ENCODE measurements at places on chromosomes 16 and 17.

GRCh38 chr17:74150428-74151025 is 53.0 kb upstream of the RPL38 start:
- DNase-seq = no peak

DNA sequence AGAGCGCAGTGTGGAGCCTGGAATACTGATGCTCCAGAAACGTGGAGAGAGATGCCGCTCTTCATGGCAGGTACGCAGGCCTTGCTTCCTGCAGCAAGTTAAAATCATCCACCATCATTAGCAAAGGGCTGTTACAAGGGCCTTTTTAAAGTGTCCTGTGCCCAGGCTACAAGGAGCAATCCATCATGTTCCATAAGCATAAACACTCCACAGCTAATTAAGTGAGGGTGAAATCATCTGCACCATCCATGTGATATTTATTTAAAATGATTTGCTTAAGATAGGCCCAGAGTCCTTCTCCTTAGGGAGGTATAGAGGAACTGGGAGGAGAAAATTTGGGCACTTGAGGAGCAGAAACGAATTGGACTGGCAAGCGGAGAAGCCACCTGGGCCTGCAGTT is 372.1 kb downstream of the XYLT1 start:
- DNase-seq = no peak

DNA sequence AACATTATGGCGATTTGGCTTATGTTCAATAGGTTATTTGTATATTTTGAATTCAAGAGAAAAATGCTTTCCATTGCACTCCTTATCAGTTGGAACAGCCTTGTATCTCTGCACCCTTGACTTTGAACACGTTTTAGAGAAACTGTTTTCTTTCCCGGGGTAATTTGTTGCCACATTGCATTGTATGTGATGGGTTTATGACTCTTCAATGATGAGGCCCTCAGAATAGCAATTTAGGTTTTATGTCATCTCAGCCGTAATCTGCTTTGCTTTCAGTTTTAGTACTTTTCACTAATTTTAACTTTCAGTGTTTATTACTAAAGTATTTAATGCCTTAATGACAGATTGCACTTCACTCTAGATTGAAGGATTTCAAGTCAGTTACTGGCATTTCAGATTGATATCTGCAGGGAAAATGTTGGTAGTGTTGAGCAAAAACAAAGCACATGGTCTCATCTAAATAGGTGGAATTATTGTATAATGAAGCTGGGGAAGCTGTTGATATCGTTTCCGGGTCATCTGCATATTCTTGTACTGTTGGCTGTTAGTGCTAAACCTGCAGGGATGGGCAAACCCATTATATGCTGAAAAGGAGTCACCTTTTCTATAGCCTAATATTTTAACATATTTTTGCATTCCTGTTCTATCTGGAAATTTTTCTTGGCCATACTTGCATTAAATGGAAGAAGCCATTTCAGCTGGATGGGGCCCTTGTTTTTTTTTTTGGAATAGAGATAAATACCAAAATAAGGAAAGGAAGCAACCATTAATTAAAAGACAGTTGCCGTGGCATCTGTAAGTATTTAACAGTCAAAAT is 2.0 kb downstream of the LUC7L3 start:
- no peak for DNase-seq

DNA sequence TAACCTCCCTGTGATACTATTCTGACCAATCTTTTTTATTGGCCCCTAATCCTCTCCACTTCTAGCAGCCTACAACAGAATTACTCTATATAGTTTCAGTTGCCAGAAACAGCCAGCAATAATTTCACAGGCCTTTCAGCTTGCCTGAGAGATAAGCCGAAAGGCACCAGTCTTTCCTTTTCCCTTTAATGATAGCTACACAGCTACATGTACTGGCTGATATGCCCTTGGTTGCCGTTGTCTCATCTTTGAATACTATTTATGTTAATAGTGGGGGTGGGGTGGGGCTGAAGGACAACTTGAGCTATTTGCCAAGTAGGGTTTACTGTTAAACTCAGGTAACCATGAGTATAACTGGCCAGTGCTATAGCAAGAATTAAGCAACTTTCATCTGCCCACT is 35.8 kb upstream of the RASL10B start:
- no peak for DNase-seq

DNA sequence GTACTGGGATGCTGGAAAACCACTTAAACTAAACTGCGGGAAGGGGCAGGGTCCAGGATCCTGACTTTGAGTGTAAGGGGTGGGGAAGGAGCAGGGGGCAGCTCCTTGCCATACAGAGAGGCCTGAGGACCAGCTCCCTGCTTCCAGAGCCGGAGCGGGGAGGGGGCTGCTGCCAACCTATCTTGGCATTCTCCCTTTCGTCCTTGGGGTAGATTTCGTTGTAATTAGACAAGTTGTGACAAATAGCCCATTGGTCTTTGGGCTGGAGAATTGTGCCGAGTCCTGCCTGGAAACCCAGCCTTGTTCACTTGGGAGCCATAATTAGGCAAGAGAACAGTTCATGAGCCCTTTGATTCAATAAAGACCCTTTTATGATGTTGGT is 175.5 kb downstream of the RAB11FIP4 start:
- DNase-seq = no peak

- DNase-seq = no peak
These were observed 204.2 kb downstream of the PRKCA start for GRCh38 chr17:66506641-66507040.

GRCh38 chr17:58398574-58399266 is 18.6 kb downstream of the RNF43 start:
- DNase-seq = no peak

DNA sequence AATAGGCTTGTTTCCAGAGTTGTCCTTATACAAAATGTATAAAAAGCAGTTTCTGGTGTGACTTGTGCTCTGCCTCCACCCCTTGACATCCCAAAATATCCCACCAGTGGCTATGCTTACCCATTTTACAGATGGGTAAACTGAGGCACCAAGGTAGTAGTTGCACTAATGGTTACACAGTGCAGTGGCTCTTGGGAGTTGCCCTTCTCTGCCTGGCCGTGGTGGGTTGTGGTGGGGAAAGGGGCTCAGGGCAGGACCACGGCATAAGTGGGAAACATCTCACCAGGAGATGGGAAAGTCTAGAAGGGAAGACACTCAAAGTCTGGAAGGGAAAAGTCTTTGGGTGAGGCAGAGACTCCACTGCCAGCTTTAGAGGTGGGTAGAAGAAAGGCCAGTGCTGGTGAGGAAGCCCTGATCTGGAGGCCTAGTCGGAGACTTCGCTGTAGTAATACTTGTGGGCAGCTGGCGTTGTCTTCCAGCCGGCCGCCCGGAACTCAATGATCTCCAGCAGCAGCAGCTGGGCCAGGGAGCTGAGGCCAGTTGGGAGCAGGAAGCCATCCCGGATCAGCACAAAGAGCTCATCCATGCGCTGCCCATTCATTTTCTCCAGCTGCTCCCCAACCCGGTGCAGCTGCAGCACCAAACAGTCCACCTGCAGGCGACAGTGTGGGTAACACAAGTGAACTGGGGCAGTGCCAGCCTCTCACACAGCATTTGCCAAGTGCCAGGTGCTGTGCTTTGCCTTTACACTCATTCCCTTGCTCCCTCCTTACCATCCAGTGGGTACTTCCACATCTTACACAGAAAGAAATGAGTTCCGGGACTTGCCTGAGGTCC is 4.5 kb downstream of the MIF4GD start:
- DNase-seq = no peak

GRCh38 chr17:58529275-58529674 is 14.8 kb upstream of the MTMR4 start:
- DNase-seq = no peak

GRCh38 chr16:57986196-57986595 is 14.3 kb downstream of the ZNF319 start:
- no peak for DNase-seq

DNA sequence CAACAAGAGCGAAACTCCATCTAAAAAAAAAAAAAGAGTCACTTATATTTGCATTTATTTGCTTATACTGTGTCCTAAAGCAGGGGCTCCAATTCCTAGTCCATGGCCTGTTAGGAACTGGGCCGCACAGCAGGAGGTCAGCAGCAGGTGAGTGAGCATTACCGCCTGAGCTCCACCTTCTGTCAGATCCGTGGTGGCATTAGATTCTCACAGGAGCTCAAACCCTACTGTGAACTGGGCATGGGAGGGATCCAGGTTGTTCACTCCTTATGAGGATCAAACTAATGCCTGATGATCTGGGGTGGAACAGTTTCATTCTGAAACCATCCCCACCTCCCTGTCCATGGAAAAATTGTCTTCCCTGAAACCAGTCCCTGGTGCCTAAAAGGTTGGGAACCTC is 24.9 kb downstream of the ITGB3 start:
- no peak for DNase-seq

- DNase-seq = no peak
These were observed 1.4 kb downstream of the CDK5R1 start for GRCh38 chr17:32488177-32488542.

DNA sequence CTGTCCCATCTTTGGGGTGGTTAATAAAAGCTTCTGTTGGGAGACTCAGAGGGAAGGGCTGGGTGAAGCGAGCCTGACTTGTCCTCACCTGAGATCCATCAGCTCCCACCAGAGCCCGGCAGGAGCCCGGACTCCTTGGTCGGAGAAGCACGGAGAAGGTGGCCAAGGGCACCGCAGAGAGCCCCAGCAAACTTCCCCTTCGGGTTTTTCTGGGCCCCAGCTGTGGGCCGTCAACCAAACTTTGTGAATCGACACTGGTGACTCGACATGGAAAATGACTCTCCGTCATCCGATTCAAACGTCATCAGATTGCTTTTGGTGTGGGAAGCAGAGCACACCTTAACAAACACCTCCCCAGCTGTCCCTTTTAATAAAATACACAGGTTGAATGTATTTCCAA is 21.4 kb downstream of the ENPP7 start:
- no peak for DNase-seq

GRCh38 chr17:4712526-4712925 is 2.1 kb downstream of the ARRB2 start:
- no peak for DNase-seq

DNA sequence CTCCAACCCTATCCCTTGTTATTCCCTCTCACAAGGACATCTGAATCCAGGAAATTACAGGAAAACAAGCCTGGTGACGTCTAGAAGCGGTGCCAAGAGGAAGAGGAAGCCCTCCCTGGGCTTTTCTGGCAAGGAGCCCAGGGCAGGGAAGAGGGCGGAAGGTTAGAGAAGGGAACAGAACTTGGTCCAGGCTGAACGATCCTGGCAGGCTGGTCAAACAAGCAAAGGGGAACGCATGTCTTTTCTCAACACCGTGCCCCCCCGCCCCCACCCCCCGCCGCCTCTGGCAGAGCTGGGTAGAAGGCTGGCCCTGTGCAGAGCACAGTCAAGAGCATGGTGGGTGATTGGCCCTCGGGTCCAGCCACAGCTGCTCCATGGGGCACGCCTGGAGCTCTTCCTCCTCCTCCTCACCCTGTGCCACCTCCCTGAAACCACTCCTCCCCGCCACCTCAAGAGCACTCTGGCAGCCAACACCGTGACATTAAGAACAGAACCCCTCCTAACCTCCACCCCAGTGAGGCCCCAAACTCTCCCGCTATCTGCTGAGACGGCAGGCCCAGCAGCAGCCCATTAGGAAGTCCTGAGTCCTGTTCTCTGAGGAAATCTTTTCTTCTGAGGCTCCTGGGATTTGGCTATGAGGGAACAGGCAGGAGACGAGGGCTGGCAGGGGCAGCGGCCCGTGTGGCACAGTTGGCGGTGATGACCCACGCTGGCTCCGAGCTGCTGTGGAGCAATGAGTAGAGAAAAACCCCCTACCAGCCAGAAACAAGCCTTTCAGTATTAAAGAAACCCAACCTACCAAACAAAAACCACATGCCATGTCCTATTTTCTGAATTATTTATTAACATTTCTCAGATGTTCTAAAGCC is 7.3 kb downstream of the C16orf86 start:
- no peak for DNase-seq

Data from stimulated activated CD4-positive, alpha-beta T cell treated with anti-CD3 and anti-CD28 coated beads, Interleukin-12 subunit alpha, Interleukin-12 subunit beta, amount 100 ng/mL, for 4 hours (primary cell).